ENCODE measurements at places on chromosomes 4 and X. TPM values are rescaled to one million over a fixed set of nuclear protein-coding genes. Genes with fewer than 3 reads are reported as not detected.

Gene MAGEA11
- total RNA-seq: under 0.01 TPM

Gene PAGE1
- not detected for total RNA-seq

DNA sequence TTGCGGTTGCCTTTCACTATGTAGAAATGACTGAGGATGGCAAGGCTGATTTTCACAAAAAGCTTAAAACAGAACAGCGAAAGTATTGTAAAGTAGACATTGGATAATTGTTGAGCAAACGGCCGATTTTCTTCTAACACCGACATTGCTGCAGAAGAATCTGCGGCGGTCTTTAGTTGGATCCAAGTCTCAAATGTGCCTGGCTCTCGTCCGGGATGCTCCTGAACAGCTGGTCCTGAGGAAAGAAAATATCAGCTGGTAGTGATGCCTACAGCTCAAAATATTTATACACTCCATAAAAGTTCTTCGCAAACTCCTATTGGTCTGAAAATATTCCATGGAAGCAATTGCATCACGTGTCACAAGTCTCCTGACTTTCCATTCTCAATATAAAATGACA, at the start of gene ASB5:
Gene ASB5 (minus strand): TSS at position 260 of the 400 bp plus-strand sequence. CDS start 114 bp downstream, at position 146.
- no peak for DNase-seq

Gene FGFBP2
- total RNA-seq: not detected

DNA sequence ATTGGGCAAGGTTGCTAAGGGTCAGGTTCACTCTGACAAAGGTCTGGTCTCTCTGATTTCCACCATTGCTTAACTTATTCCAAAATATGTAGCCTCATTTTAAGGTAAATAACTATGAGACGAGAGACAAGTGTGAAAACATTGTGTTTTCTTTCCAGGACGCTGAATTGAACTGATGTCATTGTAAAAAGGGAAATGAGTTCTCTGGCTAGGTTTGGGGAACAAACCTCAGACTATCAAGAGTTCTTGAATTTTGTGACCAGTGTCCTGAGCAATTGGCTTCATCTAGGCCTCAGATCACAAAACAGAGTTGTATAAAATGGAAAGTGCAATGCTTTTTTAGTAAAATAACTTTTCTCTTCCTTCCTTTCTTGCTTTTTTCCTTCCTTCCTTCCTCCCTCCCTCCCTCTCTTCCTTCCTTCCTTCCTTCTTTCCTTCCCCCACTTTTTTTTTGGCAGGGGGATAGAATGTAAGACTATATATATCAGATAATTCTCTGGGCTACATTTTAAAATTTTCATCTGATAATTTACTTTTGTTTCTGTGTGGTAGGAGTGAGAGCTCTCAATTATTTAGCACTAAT, 30.8 kb upstream of the CXCL8 start:
- no peak for DNase-seq

Gene CLDN22
- not detected for total RNA-seq

DNA sequence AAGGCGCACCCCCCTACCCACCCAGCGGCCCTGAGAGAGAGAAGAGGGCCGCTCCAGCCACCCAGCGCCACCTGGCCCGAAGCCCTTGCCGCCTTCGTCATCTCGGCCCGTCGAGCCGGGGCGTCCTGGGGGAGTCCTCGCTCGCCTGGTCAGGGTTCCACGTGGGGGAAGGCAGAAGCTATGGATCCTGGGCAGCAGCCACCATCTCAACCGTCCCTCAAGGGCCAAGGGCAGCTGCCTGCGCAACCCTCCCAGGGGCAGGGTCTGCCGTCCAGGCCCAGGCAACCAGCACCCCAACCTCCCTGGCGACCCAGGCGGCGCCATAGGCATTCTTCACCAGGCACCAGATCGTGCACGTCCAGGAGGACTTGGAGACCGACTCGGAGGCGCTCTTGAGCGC, 51.5 kb upstream of the IL13RA2 start:
- DNase-seq: no peak

- DNase-seq: no peak
Observed at GRCh38 chr4:118158763-118159375, 124.6 kb downstream of the NDST3 start.

- peak; percentile 35 for DNase-seq
Observed at GRCh38 chrX:150587585-150588503, 19.4 kb downstream of the MTM1 start.

Gene TRPC3
- total RNA-seq: not detected

Gene KDR
- total RNA-seq: 177 TPM

Gene SPACA5
- not detected for total RNA-seq

GRCh38 chrX:103175944-103176753, 38.8 kb upstream of the BEX4 start:
- peak; percentile 52 for DNase-seq

GRCh38 chr4:103673983-103674382, 45.8 kb downstream of the TACR3 start:
- DNase-seq: no peak

DNA sequence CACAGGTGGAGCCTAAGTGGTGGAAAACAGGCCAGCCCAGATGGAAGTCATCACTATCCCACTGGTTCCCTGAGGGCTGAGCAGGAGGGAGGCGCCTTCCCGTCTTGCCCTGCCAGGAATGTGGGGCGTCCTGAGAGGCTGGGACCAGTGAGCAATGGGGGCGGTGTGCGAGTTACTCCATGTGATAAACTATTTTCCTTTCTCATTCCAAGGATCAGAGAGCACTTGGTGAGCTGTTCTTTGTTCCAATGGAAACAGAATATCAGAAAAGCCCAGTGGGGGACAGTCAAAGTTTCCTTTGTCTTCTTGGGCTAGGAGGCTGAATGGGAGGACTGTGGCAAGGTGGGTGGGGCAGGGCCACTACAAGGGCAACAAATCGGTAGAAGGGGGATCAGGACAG, 86.2 kb downstream of the NHSL2 start:
- DNase-seq: no peak

- DNase-seq: no peak
Observed at GRCh38 chrX:18577400-18577799, 94.5 kb downstream of the RS1 start.

DNA sequence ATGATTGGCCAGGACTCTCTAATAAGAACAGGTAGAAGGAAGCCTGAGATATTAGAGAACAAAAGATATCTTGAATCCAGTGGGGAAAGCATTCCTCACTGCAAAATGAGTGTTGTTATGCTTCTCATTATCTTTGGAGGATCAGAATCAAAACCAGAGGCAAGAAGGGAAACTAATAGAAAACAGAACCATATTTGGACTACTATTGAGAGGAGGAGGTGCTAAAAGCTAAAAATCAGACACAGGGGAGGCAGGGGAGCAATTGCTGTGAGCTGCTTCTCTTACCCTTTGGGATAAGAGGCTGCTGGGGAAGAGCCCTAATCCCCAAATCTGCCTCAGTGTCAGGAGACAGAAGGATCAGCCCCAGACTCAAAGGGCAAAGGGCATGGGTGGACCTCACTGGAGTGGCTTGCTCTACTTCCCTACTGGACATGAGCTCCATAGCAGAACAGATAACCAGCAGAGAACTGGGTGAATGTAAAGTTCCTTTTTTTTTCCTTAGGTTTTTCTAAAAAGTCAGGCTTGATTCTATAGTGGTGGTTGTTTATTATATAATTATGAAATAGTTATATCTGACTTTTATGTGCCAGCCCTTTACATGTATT, 60.1 kb downstream of the SEPTIN11 start:
- no peak for DNase-seq

DNA sequence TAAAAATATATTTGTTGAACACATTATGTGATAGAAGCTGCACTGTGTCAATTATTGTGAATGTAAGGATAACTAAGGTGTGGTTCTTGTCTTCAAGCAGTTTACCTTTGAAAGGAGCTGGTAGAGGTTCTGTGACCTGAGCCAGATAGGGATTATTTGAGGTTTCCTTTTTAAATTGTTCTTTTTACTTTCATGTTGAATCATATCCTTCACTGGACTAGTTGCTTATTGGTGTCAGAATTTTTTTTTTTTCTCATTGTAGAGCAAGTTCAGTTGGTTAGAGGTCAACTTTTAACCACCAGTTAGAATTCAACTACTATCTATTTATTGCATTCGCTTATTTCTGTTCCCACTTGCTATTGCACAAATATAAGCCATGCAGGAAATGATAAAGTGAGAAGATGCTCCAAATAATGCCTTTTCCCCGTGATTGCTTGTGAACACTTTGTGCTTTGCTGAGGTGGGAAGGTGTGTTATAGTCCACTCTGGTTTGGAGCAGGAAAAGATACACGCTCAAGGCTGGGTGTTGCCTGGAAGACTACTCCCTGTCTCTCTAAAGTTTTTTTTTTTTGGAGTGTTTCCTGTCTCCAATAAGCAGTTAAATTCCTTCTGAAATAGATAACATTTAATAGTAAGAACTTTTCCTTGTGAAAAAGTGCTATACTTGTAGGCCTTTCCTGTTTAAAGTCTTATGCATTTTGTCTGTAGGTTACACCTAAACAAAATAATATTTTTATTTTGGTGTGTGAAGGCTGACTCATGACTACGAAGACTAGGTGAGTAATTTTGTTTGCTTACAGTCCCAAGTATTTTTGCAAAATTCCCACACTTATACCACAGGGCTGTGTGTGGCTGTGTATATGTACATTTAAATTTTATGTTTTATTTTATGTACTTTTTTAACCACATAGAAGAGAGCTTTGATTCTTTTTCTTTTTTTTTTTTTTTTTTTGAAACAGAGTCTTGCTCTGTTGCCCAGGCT, 83.8 kb upstream of the LCORL start:
- DNase-seq: no peak

GRCh38 chr4:26576231-26576739, 7.6 kb upstream of the TBC1D19 start:
- peak; percentile 29 for DNase-seq

Gene UCP1
- not detected for total RNA-seq

Gene SPON2
- total RNA-seq: 0.65 TPM

- DNase-seq: no peak
Observed at GRCh38 chr4:140834839-140835495, 78.8 kb upstream of the TBC1D9 start.

DNA sequence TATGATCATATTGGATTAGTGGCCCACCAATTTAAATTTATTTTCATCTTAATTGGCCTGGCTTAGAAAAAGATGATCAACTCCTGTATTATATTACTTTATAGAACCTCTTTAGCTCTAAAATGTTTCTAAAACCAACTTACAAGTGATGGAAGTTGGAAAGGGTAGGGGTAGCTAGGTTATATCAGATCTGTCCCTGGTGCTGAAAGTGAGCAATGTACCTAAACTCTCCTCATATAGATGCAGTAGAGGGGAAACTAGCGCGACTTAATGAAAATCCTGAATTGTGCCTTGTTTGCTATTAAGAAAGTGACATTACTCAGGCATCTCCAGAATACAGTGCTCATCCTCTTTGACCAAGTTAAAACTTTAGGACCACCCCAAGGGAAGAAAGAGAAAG, 7.5 kb upstream of the PTCHD1 start:
- peak; percentile 12 for DNase-seq

Gene GLRA2
- not detected for total RNA-seq

Gene PCDH19
- total RNA-seq: under 0.01 TPM

Gene DUX4
- not detected for total RNA-seq

DNA sequence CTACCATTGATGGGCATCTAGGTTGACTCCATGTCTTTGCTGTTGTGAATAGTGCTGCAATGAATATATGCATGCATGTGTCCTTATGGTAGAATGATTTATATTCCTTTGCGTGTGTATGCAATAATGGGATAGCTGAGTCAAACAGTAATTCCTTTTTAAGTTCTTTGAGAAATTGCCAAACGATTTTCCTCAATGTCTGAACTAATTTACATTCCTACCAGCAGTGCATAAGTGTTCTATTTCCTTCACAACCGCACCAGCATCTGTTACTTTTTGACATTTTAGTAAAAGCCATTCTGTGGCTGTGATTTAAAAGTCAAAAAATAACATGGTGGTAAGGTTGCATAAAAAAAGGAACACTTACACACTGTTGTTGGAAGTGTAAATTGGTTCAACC, 103.1 kb upstream of the FAM47B start:
- DNase-seq: no peak

DNA sequence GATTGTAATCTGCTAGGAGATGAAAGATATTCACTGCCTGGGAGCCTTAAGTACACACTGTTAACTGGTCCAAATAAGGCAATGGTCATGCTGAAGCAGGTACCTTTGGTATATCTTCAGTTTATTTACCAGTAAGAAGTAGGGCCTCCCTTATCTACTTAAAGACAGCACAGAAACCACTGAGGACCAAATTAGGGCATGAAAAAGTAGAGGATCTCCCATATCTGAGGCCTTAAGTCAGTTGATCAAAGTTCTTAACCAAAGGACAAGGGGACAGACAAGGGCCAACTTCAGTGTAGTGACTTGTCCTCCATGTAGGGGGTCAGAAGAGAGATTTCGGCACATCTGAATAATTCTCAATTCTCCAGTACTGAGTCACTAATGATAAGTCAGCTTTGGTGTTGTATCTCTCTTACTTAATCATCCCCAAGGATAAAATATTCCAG, 59.1 kb downstream of the AMELX start:
- no peak for DNase-seq

Measured in lung microvascular endothelial cell (primary cell).